ENCODE measurements at places on chromosomes 13 and 19.
A peak's percentile ranks its signal among the peaks of the same experiment; 100 is the strongest.

DNA sequence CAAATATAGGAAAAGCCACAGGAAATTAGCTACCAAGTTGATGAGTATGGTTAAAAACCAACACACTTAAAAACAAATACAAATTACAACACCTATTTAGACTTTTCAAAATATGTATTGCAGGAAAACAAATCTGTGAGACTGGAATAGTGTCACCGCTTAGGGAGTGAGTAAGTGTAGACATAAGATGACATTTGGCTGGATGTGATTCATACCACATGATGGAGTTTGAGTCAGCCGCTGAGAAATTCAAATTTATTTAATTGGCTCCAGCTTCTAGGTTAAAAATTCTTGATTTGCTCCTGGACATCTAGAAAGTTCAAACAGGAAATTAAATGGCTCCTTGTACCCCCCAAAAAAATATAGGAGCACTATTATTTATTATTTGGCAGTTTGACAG, 531.7 kb downstream of the SLITRK1 start:
- DNase-seq: peak; percentile 22

DNA sequence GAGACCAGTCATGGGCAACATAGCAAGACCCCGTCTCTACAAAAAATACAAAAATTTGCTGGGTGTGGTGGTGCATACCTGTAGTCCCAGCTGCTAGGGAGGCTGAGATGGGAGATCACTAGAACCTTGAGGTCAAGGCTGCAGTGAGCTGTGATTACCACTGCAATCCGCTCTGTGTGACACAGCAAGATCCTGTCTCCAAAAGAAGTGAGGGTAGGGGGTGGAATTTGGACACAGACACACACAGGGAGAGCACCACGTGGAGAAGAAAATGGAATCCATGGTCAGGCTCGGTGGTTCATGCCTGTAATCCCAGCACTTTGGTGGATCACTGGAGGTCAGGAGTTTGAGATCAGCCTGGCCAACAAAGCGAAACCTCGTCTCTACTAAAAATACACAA, 8.7 kb downstream of the TNFSF9 start:
- DNase-seq: no peak

GRCh38 chr19:17951990-17952976, 14.6 kb upstream of the KCNN1 start:
- no peak for DNase-seq

GRCh38 chr19:4414800-4415321, 12.4 kb downstream of the CHAF1A start:
- DNase-seq: no peak

DNA sequence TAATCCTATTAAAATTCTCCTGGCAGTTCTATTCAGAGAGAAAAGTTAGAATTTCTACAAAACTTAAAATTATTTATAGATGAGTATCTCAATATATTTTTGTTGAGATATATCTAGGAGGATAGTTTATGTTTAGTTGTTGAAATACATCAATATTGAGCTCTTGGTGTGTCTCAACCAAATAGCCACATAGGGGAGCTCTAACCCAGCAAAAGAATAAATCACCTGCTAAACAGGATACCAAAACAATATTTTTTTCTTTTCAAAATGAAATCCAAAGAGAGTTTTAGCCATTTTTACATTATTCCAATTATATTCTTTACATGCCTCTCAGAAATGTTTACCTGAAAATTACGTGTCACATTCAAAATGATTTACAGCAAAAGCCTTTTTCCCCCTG, 954.7 kb downstream of the SLITRK6 start:
- no peak for DNase-seq

DNA sequence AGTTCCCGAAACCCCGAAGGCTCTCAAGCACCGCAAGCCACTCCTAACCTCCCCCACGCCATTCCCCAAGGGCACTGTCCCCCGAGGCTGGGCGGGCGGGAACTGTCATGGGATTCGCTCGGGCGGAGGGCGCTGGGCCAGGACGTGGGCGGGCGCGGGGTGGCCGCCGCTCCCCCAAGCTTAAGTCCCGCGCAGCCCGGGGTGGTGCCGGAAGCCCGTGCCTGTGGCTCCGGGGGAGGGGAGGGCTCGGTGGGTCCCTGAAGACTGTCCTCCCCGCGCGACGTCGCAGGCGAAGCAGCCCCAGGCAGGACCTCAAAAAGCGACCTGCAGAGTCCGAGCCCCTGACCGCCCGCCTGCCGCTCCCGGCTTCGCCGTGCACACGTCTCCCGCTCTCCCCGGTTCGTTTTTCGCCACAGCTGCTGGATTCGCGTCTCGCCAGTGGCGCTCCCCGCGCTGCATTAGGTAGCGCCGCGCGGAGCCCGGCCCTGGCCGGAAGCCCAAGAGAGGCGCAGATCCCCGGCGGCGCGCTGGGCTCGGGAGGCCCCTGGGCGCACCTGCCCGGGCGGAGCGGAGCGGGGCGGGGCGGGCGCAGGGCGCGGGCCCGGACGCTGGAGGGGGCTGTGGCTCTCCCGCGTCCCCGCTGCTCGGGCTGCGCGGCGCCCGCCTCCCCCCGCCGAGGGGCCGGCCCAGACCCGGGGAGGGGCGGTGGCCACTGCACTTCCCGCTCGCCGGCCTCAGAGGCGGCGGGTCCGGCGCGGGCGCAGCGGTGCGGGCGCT, at the start of gene FARP1:
Gene FARP1, plus strand, starts transcription at position 715 of the 777 bp plus-strand sequence. CDS start 70,149 bp downstream, outside the sequence.
- DNase-seq: no peak
